ENCODE measurements at places on chromosomes 7 and 10.

GRCh38 chr10:33240931-33241330 lies 93.5 kb downstream of the NRP1 start:
- peak; percentile 77 for DNase-seq

GRCh38 chr10:13555884-13556510 lies 27.2 kb upstream of the BEND7 start:
- no peak for DNase-seq

DNA sequence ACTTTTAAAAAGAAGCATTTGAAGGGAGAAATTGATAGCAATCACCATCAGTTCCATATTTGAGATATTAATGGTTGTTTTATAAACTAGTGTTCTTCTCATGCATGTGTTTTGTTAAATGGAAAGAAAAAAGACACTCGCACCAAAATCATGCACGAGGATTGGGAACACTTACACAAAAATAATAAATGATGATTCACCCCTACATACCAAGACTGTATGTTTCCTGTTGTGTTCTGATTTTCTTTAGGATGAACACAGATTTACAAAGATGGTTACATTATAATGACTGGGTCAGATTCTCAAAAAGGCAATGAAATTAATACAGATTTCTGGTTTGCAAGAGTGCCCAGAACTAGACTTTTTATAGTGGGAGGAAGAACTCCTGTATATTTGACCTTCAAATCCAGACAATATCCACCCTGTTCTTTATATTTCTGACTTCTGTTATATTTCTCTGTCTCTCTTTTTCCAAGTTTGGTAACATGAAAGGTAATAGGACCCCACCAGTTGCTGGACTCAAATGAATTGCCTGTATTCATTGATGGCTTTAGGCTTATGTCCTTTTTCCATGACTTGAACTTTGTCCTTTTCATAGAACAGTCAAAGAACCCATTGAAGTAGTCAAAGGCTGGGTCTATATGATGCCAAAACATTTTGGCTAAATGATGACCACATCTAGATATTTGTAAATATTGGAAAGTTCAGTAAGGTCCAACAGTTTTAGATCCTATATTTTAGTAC lies 54.4 kb downstream of the SEMA3A start:
- no peak for DNase-seq

DNA sequence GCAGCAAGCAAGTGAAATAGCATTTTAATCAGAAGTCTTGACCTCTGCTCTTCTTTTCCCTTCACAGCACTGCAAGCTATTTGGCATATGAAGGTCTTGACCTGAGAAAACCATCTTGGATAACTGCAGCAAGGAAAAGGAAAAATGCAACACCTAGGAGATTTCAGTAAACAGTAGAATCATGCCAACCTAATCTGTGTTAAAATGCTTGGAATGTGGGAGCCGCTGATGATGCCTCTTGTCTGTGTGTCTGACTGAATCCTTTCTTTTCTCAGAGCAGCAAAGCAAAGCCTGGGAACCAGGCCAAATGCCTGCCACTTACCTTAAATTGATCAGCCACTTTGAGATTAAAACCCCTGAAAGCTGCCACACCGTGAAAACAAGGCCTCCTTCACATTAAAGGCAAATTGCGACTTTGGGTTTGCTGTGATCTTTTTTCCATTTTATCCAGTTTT lies 80.4 kb upstream of the CDK6 start:
- DNase-seq: peak; percentile 58

- no peak for DNase-seq
These were observed 145.7 kb downstream of the RNLS start for GRCh38 chr10:88437411-88437810.

DNA sequence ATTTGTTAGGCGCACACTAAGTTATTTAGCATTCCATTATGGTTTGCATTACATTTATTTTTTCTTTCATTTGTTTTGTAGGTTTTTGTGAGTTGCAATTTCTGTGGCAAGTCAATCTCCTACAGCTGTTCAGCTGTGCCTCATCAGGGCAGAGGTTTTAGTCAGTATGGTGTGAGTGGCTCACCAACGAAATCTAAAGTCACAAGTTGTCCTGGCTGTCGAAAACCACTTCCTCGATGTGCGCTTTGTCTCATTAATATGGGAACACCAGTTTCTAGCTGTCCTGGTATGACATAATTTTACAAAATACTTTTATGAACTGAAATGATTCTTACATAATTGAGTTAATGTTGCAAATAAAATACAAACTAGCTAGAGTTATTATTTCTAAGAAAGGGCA lies 29.5 kb downstream of the MIOS start:
- no peak for DNase-seq

DNA sequence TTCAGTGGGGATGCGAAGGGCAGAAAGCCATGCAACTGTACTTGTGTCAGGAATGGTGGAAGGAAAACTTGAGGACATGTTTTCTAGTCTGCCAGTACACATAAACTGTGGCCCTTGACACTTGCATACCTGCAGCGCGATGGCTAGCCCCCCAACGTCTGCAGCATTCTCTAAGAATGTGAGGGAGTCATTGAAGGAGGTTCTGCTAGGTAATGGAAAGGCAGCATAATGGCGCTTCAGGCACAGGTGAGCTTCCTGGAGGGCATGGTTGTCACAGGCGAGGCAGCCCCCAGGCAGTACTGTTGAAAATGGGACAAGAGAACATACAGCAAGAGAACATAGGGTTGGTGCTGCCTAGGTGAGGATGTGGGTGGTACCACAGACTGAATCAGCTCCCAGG lies 3.5 kb downstream of the LLCFC1 start:
- DNase-seq: no peak

DNA sequence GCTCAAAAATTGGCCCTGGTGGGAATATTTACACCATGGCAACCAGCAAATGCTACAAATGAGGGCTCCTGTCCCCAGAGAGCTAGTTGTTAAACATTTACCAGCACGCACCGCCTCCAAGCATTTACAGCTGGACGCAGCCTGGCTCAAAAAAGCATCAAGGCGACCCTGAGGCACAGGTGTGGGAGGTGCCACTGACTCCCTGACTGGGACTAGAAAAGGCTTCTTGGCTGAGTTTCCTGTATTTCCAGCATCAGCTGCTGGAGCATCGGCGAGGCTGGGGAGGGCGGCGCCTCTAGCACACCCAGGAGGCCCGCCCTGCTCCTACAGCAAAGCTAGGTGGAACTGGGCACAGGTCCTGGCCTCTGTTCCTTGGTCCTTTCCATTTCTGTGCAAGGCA lies 43.5 kb upstream of the ZRANB1 start:
- no peak for DNase-seq

DNA sequence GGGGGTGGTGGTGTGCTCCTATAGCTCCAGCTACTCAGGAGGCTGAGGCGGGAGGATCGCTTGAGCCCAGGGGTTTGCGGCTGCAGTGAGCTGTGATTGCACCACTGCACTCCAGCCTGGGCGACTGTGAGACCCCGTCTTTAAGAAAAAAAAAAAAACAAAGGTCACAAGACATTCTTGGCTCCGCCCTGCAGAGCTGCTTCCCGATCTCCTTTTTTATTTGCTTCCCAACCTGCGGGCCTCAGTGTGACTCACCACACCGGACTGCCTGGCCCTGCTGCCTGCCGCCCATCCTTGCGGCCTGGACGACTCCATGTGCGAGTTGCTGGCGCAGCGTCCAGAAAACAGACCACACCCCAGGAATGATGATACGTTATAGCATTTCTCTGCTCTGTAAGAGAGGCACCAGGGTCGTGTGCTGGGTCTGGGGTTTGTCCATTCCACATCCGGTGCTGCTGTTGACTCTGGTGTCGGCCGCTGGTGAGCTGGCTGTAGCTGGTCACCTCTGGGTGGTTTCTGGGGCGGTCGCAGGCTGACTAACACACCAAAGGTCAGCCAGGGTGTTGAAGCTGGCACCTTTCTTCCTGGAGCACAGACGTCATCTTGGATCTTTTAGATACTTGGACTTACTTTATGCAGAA lies 123.6 kb downstream of the TCF7L2 start:
- DNase-seq: peak; percentile 93

DNA sequence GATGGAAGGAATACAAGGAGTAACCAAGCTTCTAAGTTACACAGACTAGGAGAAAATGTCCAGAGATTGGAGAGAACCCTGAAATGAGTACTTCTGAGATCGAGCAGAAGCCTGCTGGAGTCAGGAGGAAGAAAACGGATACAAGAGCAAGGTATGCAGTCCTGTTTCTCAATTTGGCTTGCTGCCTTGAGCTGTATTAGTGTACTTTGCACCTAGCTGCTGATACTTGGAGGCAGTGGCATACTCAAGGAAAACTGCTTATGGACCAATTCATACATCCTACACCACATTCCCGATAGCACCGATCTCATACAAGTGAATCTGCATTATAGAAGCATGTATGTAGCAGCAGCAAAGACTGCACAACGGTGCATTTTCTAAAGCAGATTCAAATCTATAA lies 14.4 kb downstream of the PIP4K2A start:
- no peak for DNase-seq

- DNase-seq: peak; percentile 68
These were observed 13.6 kb downstream of the SVIL start for GRCh38 chr10:29621161-29621560.

DNA sequence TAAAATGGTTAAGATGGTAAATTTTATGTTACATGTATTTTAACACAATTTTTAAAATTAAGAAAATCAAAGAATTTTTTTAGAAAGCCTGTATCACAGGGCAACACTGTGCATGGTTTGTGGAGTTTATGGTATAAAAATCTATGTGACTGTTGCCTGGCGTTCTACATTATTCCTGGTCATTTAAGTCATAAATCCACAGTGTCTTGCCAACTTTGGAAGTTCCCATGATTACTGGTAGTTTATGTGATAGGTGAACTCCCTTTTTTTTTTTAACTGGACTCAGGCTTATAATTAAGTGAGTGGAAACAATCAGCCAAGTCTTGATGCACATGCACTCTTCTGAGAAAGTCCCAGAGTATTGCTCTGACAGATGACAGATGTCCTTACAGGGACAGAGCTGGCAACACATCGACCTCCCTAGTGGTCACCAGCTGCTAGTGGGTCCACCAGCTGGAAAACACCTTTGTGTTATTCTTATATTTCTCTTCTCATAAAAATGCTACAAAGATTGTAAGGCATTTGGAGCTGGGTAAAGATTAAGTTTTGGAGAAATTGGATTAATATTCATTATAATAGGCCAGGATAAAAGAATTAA lies 8.8 kb upstream of the STN1 start:
- no peak for DNase-seq

DNA sequence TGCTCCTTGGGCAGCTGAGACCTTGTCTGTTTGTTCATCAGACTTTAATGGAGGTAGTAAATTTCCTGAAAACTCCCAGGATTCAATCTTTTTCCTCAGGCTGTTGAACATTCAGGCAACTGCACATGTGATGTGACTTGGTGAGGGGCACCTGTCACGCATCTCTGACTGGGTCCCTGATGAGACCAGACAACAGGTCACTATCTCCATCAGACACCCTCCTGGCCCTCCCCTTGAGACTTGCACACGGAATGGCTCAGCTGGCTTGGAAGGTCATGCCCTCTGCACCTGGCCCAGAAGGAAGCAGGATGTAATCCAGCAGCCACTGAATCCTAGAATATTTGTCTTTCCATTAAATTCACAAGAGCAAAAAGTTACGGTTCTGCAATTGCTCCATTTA lies 15.9 kb downstream of the AQP1 start:
- DNase-seq: peak; percentile 2

DNA sequence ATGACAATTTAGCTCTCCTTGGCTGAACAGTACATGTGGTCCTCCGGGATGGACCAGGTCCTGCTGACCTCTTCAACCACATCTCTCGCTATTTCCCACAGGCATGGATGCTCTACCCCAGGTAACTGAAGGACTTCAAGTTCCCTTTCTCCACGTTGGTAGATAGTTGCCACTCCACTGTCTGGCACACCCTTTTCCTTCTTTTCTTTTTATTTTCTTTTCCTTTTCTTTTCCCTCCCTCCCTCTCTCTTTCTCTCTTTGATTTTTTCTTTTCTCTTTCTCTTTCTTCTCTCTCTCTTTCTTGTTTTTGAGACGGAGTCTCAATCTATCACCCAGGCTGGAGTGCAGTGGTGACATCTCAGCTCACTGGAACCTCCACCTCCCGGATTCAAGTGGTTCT lies 2.8 kb upstream of the ACBD7 start:
- no peak for DNase-seq

- DNase-seq: peak; percentile 44
These were observed 14.7 kb upstream of the LRRN3 start for GRCh38 chr7:111076205-111076604.

- no peak for DNase-seq
These were observed 2.7 kb downstream of the ITGB1 start for GRCh38 chr10:32955299-32955772.

- DNase-seq: peak; percentile 16
These were observed 255.0 kb upstream of the SEMA3C start for GRCh38 chr7:81173766-81174281.

GRCh38 chr7:148485618-148486017 lies 104.9 kb upstream of the C7orf33 start:
- no peak for DNase-seq

DNA sequence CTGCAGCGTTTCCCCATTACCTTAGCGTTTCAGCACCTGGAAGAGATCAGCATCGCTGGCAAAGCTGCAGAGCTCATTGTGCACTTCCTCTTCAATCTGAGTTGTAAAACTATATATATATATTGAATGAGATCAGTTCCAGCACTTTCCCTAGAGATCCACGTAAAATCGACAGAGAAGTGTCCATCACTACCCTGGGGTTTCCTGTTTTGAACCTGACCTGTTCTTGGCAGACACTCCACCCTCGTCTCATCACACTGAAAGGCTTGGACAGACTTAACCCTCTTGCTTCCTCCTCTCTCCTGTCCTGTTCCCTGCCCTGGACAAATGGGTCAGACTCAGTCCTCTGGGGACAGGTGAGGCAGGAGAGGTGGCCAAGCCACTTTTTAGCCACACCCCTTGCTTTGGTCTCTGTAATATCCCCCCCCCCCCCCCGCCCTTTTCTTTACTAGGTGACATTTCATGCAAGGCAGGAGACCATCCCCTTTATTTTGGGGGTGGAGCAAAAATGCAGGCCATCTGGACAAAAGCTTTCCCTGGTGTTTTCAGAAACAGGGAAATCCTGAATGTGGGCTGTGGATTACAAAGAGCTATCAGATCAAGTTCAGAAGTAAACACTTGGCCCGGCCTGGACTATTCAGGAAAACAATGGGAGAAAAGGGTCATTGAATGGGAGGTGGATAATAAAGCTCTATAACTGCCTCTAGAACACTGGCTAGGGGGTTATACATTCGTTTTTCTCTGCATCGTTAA lies 83.7 kb upstream of the KDM7A start:
- DNase-seq: no peak

GRCh38 chr10:69716711-69717560 lies 84.8 kb upstream of the COL13A1 start:
- DNase-seq: peak; percentile 59

DNA sequence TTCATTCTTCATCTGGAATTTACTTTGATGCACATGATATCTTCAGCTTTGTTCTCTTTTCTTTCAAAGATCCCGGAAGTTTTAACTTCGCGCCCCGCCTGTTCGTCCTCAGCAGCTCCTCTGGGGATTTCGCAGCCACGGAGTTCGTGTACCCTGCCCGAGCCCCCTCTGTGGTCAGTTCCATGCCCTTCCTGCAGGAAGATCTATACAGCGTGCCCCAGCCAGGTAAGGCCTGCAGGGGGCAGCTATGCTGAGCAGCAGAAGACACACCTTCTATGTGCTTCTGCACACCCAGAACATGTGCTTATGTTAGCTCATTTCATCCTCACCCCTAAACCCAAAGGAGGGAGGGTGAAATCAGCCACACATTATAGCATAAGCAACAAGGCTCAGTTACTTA lies 79.7 kb upstream of the LYZL2 start:
- DNase-seq: no peak

GRCh38 chr7:20112696-20113095 lies 104.5 kb downstream of the MACC1 start:
- DNase-seq: no peak
